ENCODE measurements at places on chromosomes 5 and 9. TPM values are rescaled to one million over a fixed set of nuclear protein-coding genes. Genes with fewer than 3 reads are reported as not detected.

Gene NOL8
- 39.7 TPM for total RNA-seq

Gene CCDC69
- 1.2 TPM for total RNA-seq

Gene DMRT1
- not detected for total RNA-seq

Gene PRELID2
- 6.6 TPM for total RNA-seq

Gene PCDHA5
- 0.32 TPM for total RNA-seq

Gene ST8SIA4
- total RNA-seq = 0.42 TPM

- no peak for DNase-seq
These were observed 5.9 kb upstream of the CFAP90 start for GRCh38 chr5:7856855-7857254.

GRCh38 chr9:91101611-91102168 is 260.0 kb downstream of the AUH start:
- DNase-seq = no peak

DNA sequence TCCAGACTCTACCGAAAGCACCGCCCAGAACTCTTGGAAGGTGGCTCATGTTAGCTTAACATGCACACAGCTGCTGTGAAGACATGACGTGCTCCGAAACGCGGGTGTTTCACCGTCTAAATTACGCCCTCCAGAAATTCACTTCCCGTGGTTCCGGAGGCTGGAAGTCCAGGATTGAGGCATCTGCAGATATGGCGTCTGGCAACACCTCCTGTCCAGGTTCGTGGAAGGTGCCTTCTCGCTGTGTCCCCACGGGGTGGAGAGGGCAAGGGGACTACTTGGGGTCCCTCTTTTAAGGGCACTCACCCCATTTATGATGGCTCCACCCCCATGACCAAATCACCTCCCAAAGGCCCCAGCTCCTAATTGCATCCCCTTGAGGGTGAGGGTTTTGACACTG is 348.0 kb upstream of the IRX2 start:
- DNase-seq = no peak

DNA sequence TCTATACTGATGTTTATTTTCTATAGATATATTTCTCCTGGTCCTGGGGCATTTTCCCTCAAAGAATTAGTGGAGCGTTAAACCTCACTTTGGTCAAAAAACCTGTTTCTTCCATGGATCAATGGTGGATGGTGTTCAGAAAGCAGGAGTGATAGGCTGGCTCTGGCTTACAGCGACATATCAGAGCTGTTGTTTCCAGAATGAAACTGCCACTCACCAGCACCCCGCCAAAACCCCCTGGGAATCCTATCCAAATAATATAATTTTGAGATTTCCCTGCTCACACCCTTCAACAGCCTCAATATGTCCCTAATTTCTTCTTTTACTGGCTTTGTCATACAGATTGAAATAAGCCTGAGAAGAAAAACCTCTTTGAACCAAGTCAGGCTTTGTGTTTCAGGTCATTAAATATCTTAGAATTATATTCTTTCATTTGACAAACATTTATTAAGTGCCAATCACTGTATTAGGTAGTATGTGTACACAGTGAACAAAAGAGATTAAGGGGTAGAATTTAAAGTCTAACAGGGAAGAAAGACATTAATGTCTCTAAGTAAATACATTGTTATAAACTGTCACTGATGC is 144.5 kb upstream of the GPR151 start:
- no peak for DNase-seq

GRCh38 chr5:178145965-178146820 is 7.5 kb downstream of the NHP2 start:
- no peak for DNase-seq

GRCh38 chr9:20906326-20906725 is 125.1 kb downstream of the HACD4 start:
- DNase-seq = no peak

DNA sequence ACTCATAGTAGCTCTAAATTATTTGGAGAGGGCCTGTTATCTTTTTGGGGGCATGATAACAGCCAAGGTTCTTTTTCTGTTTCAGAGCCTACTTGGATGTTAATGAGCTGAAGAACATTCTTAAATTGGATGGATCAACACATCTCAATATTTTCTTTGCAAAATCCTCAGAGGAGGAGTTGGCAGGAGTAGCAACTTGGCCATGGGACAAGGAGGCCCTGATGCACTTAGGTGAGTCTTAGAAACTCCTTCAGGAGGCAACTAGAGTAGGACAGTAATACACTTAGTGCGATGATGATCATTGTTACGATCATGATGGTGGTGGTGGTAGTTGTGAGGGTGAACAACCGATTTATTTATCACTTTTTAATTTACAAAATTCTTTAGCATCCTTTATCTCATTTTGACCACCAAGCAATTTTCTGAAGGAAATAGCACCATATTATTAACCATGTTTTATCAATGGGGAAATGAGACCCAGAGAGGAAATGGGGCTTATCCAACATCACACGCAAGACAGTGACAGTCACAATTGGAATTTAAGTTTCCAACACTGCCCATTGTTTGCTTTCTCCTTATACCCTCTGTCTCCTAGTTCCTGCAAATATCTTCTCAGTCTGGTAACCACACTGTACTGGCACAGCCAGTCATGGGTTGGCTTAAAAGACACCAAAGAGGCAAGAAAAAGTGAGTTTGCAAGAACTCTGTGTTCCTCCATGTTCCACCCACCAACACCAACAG is 54.0 kb downstream of the PAPPA start:
- DNase-seq = no peak

DNA sequence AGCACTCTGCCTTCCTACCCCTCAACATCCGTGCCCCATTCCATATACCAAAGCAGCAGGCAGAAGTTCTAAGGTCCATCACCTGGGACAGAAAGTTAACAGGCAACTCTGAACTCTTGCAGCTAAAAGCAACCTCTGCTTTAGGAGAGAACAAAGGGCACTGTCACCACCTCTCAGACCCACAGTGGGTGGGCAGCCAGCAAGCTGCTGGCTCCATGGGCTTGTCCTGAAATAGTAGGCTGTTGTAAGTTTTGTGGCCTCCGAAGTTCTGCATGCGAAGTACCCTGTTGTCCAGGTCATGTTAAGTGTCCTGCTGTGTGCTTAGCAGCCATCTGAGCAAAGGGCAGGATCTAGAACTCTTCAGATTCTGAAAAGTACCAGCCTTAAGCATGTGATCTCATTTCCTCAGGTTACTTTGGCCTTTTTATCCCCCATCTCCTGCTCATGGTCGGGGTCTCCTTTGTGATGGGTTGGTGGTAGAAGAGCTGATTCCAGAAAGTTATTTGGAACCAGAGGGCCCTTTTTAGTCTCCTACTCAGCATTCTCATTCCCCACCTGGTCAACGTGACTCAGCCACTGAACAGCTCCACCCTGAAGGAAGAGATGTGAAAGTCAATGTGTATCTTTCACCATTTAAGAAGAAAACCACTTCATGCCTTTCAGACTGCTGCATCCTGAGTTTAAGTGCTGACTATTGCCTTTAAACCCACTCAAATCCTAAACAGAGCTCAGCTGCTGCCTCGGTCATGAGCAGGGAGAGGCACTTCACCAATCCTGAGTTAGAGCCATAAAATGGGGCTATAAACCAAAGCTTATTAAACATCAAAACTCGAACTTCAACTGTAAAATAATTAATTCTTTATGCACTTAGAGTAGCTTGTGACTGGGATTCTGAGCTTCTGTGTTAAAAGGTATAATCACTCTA is 121.4 kb downstream of the DPYSL3 start:
- DNase-seq = no peak

- DNase-seq = no peak
These were observed 12.2 kb upstream of the HMGCR start for GRCh38 chr5:75324791-75325190.

DNA sequence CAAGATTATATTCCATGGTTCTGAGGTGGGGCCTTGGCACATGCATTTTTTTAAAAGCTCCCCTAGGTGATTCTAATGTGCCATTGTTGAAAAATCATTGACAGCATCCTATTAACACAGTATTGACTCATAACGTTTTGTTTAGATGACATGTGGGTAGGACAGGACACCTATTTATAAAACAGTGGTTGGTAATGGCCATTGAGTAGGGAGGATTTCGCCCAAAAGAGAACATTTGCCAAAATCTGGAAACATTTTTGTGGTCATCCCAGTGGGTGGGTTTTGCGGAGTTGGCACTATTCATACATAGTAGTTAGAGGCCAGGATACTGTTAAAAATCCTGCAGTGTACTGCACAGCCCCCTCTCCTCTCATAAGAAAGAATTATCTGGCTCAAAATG is 6.4 kb upstream of the CHD1 start:
- no peak for DNase-seq

- DNase-seq = no peak
These were observed 1048.4 kb downstream of the MAT2B start for GRCh38 chr5:164553851-164554250.

- no peak for DNase-seq
These were observed 26.3 kb upstream of the CORO2A start for GRCh38 chr9:98218562-98219363.

DNA sequence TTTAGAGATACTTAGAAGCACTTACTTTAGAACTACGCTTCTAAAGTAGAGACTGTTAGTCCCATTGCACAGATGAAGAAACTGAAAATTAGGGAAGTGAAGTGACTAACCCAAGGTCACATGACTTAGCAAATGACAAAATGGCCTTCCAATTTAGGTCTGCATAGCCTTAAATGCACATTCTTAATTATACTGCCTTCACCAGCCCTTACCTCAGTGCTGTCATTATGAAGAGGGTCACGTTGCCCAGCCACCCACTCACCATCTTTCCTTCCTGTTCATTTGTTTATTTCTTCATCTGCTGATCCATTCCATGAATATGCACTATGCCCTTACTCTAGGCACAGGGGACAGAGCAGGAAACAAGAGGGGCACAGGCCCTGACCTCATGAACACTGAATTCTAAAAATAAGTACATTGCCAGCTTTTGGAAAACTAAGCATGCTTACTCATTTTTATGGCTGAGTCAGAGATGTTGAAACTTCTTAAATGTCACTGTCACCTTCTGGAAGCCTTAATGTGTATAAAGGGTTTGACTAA is 8.6 kb downstream of the HAVCR2 start:
- DNase-seq = no peak

DNA sequence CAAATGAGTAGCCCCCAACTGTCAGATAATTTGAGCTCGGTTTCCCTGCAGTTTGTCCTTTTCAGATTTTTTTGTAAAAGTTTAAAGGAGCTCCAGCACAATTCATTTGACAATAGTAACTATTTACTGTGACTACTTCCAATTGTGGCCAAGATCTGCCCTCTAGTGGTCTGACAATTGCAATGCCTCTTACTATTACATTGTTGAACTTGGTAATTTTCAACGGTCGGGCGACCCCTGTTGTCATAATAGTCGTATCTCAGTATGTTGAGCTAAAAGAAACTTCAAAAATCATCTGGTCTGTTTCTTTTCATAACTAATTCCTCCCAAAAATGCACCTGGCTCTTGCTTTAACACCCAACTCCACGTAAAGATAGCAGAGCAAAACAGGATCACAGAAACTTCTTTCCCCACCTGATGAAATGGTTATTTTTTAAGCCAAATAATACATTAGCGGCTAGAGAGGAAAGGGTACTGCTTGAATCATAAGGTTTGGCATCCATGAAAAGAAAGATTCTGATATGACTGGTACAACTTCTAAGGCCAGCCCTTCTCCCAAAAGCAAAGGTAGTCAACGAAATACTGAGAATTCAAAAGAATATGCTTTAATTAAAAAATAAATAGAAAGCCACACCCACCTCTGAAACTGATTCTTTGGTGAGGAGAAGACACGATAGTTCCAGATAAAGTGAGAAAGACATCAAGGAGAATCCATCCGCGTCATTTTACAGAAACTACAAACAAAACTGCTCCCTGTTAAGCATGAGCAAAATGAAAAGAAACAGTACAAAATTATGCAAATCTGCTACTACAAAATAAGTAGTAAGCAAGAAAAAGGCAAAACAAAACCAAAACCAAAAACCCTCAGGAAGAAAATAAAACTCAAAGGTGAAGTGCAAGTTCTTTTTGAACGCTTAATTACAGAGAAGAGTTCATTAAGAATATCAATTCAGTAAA is 76.9 kb upstream of the HTR4 start:
- DNase-seq = no peak

Measured in chondrocyte (in vitro differentiated cells).